ENCODE measurements at places on chromosomes 5 and 9. TPM values are rescaled to one million over a fixed set of nuclear protein-coding genes. Genes with fewer than 3 reads are reported as not detected.

DNA sequence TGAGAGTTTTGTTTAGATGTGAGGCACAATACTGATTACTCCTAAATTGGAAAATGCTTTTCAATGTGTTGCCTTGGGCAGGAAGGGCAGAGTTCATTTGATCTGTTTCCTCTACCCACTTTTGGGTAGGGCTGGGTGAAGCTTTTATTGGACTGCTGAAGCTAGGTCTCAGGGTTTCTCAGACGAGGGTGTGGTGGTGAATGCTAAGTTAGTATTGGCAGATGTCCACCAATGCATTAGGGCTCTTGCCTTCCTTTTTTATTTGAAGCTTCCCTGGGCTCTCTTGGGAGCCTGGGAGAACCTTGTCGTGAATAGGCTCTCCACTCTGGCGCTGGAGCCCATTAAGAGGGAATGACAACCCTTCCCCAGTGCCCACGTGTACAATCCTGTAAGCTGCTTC lies 23.1 kb downstream of the SPTAN1 start:
- no peaks in the 10 kb centered on the region for H3K4me1 ChIP-seq
- peaks cover 68% of the 10 kb centered on the region for H3K36me3 ChIP-seq
- DNase-seq, result no peak
- H3K27ac ChIP-seq, result no peak overlapping the region
- no peaks in the 10 kb centered on the region for H3K27me3 ChIP-seq
- H3K4me3 ChIP-seq, result no peak overlapping the region

- peak overlapping the region; percentile 89 for H3K4me3 ChIP-seq
- H3K36me3 ChIP-seq, result no peaks in the 10 kb centered on the region
- peak overlapping the region; percentile 96 for H3K27ac ChIP-seq
- DNase-seq, result peak; percentile 88
- peaks cover 46% of the 10 kb centered on the region for H3K4me1 ChIP-seq
Measured at GRCh38 chr9:2017331-2018161, 2.4 kb downstream of the SMARCA2 start.

DNA sequence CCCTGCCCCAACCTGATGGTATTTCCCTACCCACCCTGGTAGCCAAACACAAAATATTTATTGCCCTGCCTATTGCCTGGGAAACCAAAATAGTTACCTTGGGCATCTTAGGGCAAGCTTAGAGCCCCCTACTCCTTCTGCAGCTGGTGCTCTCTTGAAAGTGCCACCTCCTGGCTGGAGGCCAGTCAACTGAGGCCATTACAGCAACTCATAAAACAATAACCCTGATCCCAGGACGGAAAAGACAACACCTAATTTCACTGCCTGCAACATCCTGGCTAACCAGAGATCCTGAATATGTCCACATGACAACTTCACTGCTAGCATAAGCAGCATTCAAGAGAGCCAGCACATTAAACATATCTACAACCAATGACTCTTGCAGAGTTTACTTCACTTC lies 38.7 kb downstream of the MTAP start:
- H3K4me1 ChIP-seq, result no peaks in the 10 kb centered on the region
- H3K27me3 ChIP-seq, result no peaks in the 10 kb centered on the region
- no peak for DNase-seq
- no peak overlapping the region for H3K27ac ChIP-seq

DNA sequence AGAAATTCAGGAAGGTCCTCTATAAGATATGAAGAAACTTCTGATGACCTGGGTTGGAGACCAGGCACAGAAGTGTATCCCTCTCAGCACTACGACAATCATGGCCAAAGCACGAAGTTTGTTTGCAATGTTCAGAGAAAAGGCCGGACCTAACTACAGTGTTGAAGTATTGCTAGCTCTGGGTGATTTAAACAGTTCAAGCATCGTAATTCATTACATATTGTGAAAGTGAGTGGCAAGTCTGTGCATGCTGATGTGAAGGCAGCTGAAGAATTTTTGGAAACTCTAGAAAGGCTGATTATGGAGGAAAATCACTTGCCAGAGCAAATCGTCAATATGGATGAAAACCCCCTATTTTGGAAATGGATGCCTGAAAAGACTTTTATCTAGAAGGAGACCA lies 67.2 kb upstream of the PANK3 start:
- no peak overlapping the region for H3K4me3 ChIP-seq
- no peaks in the 10 kb centered on the region for H3K36me3 ChIP-seq
- H3K27me3 ChIP-seq, result no peaks in the 10 kb centered on the region
- DNase-seq, result no peak
- H3K4me1 ChIP-seq, result no peaks in the 10 kb centered on the region
- no peak overlapping the region for H3K27ac ChIP-seq

MAMDC2 gene
- 107 TPM for total RNA-seq

- no peak for DNase-seq
- H3K36me3 ChIP-seq, result no peaks in the 10 kb centered on the region
- H3K27ac ChIP-seq, result no peak overlapping the region
Measured at GRCh38 chr9:113299800-113300292, 3.3 kb downstream of the RNF183 start.

DNA sequence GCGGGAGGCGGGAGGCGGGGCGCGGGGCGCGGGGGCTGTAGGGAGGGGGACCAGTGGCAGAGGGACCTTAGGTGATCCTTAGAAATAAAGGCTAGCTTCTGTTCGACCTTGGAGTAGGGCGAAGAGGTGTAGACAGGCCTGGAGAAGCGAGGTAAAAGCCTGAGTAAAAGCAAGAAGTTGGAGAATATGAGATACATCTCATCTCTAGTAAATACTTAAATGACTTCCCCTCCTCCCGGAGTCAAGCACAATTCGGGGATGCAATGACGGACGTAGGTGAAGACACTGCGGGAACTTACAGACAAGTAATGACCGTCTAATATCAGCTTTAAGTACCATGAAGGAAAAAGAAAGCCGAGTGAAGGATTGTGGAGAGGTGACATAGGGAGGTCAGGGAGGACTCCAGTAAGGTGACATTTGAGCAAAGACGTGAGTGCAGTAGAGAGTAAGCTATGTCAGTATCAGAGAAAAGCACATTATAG lies 466 bp downstream of the SMC2 start:
- peak overlapping the region; percentile 63 for H3K4me3 ChIP-seq
- no peaks in the 10 kb centered on the region for H3K36me3 ChIP-seq
- no peak for DNase-seq
- peaks cover 42% of the 10 kb centered on the region for H3K4me1 ChIP-seq

CCDC171 gene
- total RNA-seq, result 3.1 TPM

DNA sequence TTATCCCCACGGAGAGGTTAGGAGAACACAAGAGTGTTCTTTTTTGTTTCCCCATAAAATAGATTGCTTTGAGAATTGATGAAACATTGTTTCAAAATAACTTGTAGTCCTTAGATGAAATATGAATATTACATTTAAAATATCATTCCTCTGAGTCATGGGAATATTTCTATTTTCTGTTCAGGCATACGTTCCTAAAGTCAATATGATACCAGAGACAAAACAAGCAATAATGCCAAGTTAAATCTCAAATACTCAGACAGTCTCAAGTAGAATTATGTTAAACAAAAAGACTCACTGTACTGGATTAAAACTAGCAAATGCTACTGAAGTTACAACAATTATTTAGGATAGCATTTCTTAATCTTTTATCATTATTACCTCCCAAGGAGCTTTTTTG lies 111.7 kb upstream of the C6 start:
- no peak overlapping the region for H3K4me3 ChIP-seq
- no peaks in the 10 kb centered on the region for H3K27me3 ChIP-seq
- no peak for DNase-seq
- no peaks in the 10 kb centered on the region for H3K36me3 ChIP-seq

TLX3 gene
- total RNA-seq, result not detected

SLC1A1 gene
- 3.3 TPM for total RNA-seq

- DNase-seq, result no peak
- H3K36me3 ChIP-seq, result no peaks in the 10 kb centered on the region
- H3K4me1 ChIP-seq, result no peaks in the 10 kb centered on the region
- H3K4me3 ChIP-seq, result no peak overlapping the region
- no peaks in the 10 kb centered on the region for H3K27me3 ChIP-seq
- H3K27ac ChIP-seq, result no peak overlapping the region
Measured at GRCh38 chr5:61768692-61769281, 436.7 kb downstream of the ZSWIM6 start.

- H3K27ac ChIP-seq, result no peak overlapping the region
- DNase-seq, result no peak
- no peaks in the 10 kb centered on the region for H3K36me3 ChIP-seq
- no peaks in the 10 kb centered on the region for H3K27me3 ChIP-seq
- H3K4me3 ChIP-seq, result no peak overlapping the region
- no peaks in the 10 kb centered on the region for H3K4me1 ChIP-seq
Measured at GRCh38 chr9:102244916-102245315, 506.5 kb upstream of the GRIN3A start.

- H3K27ac ChIP-seq, result no peak overlapping the region
- H3K27me3 ChIP-seq, result peaks cover 35% of the 10 kb centered on the region
- H3K36me3 ChIP-seq, result no peaks in the 10 kb centered on the region
- no peak overlapping the region for H3K4me3 ChIP-seq
- no peak for DNase-seq
Measured at GRCh38 chr5:144210655-144211054, 40.0 kb downstream of the KCTD16 start.

EQTN gene
- total RNA-seq, result not detected

DNA sequence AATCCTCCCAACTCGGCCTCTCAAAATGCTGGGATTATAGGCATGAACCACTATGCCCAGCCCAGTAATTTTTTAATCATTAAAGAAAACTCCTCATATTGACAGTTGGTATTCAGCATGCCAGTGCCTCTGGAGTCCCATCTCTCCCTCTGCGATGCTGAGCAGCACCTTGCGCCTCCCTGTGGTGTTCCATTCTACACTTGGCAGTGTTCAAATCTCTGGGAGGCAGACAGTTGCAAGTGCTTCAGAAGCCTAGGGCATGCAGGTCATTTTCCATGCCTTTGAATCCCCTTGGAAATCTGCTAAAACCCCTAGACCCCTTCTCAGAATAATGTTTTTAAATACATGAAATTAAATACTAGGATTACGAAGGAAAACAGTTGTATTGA lies 41.3 kb downstream of the GARNL3 start:
- H3K36me3 ChIP-seq, result no peaks in the 10 kb centered on the region
- H3K4me1 ChIP-seq, result peaks cover 10% of the 10 kb centered on the region
- no peak for DNase-seq
- no peak overlapping the region for H3K4me3 ChIP-seq
- no peaks in the 10 kb centered on the region for H3K27me3 ChIP-seq

DNA sequence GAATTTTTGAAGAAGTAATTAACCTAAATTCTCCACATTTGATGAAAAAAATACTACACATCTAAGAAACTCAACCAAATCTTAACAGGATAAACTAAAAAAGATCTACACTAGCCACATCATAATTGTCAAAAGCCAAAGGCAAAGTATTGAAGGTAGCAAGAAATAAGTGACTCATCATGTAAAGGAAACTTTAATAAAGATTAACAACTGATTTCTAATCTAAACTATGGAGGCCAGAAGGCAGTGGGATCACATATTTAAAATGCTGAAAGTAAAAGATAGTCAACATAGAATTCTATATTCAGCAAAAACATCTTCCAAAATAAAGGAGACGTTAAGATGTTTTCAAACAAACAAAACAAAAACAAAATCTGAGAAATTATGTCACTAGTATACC lies 2002.9 kb downstream of the MAT2B start:
- H3K4me3 ChIP-seq, result no peak overlapping the region
- no peaks in the 10 kb centered on the region for H3K27me3 ChIP-seq
- no peak for DNase-seq
- no peaks in the 10 kb centered on the region for H3K4me1 ChIP-seq
- H3K27ac ChIP-seq, result no peak overlapping the region
- H3K36me3 ChIP-seq, result no peaks in the 10 kb centered on the region

GRCh38 chr5:74301576-74301975 lies 339.0 kb downstream of the ENC1 start:
- H3K4me3 ChIP-seq, result no peak overlapping the region
- H3K36me3 ChIP-seq, result no peaks in the 10 kb centered on the region
- H3K27ac ChIP-seq, result no peak overlapping the region
- DNase-seq, result no peak

GRCh38 chr9:125431741-125432271 lies 170.2 kb downstream of the GAPVD1 start:
- H3K27ac ChIP-seq, result no peak overlapping the region
- H3K4me1 ChIP-seq, result no peaks in the 10 kb centered on the region
- DNase-seq, result peak; percentile 48
- H3K27me3 ChIP-seq, result no peaks in the 10 kb centered on the region
- no peaks in the 10 kb centered on the region for H3K36me3 ChIP-seq

DNA sequence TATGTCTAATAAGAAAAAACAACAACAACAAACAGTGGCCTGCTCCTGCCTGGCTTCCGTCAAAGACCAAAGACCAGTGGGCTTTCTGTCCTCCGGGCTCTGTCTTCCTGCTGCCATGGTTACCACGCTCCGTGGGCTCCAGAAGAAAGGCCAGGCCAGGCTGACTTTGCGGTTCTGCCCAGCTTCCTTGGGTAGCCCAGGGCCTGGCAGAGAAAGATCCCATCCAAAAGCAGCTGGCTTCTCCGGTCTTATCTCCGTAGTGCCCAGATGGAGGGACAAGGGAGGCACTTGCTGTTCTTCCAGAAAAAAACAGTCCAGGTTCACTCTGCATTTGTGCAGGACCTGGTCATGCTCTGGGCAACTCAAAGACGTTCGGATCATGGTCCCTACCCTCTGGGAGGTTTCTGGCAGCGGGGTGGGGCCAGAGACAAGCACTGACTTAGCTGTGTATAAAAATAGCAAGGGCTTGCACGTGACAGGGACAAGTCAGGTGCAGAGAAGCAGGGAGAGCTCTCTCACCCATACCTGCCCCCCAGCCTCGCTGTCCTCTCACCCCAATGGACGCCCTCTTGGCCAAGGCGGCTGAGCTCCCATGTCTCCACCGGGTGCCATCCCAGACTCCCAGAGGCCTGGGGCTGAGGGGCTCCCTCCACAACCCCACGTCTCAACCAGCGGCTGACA lies 212.2 kb downstream of the C9orf50 start:
- no peak for DNase-seq
- no peak overlapping the region for H3K4me3 ChIP-seq
- peak overlapping the region; percentile 28 for H3K27ac ChIP-seq
- no peaks in the 10 kb centered on the region for H3K36me3 ChIP-seq

DNA sequence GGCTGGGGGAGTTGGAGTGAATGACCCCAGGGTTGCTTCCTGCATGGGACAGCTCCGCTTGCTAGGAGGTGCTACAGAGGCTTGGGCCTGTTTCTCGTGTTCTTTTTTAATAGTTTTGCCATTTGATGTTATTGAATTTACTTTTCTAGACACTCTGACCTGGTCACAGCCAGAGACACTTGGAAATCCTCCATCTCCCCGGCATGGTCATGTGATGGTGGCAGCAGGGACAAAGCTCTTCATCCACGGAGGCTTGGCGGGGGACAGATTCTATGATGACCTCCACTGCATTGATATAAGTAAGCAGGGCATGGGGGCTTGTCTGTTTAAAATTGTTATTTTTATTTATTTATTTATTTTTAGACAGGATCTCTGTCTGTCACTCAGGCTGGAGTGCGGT lies 13.4 kb downstream of the HSPA5 start:
- no peak for DNase-seq
- no peaks in the 10 kb centered on the region for H3K27me3 ChIP-seq
- H3K27ac ChIP-seq, result no peak overlapping the region
- H3K4me3 ChIP-seq, result no peak overlapping the region
- H3K36me3 ChIP-seq, result peaks cover 30% of the 10 kb centered on the region
- H3K4me1 ChIP-seq, result no peaks in the 10 kb centered on the region

IL33 gene
- 38.3 TPM for total RNA-seq

- no peak for DNase-seq
- H3K27me3 ChIP-seq, result no peaks in the 10 kb centered on the region
- no peaks in the 10 kb centered on the region for H3K4me1 ChIP-seq
Measured at GRCh38 chr5:91301106-91301846, 81.8 kb downstream of the ARRDC3 start.

- H3K27me3 ChIP-seq, result no peaks in the 10 kb centered on the region
- H3K36me3 ChIP-seq, result no peaks in the 10 kb centered on the region
- no peak for DNase-seq
- no peak overlapping the region for H3K27ac ChIP-seq
- no peak overlapping the region for H3K4me3 ChIP-seq
- H3K4me1 ChIP-seq, result no peaks in the 10 kb centered on the region
Measured at GRCh38 chr5:128703322-128703721, 165.3 kb upstream of the FBN2 start.

FAM221B gene
- not detected for total RNA-seq
